NCI-H2029 (cell line): ENCODE measurements at places on chromosomes 6 and 20.

DNA sequence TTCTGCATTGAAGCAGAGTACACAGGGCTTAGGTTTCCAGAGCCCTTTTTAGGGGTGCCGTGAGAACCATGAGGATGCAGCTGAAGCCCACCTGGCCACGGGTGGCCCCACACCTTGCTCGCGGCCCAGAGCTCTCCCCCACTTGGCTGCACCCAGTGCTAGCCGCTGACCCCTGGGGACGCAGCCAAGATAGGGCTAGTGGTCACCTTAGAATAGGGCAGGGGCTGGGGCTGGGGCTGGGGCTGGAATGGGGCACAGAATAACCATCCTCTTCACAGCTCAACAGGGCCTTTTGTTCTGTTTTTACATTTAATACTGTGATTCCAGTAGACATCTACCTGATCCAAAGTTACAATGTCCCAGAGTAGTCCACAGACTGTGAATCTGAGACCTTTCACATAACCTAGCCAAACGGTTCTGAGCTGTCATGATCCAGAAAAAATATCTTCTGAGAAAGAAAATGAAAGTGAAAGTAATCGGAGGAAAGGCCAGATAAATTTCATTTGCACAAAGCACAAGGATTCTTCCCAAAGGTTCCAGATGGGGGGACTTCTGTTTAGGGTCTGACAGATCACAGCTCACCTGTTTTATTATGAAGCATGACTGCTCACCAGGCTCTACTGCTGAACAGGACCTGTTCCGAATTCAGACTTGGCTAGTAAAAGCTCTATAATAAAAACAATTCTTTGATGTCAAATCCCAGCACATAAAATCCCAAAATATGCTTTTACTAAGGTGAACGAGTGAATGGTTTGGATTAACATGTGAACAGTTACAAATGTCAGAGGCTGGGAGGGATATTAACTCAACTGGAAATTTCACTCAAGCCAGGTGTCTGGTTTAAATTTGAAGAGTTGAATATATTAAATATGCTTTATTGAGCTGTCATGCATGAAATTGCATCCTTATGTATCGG lies 401.9 kb downstream of the THBS2 start:
- DNase-seq = peak; percentile 38

DNA sequence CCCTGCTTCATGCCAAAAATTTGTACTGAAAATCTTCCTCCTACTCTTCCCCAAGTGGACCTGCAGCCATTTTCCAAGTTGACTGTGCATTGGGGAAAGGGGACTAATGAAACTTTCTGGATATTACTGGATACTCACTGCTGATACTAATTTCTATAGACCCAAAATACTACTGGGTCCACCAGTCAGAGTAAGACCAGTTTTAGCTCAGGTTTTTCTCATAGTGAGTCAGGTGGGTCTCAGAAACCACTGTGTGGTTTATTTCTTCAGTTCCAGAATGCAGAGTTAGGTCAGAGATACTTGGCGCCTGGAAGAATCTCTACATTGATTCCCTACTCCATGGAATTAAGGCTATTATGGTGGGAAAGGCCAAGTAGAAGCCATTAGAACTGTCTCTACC lies 274.8 kb upstream of the SYNCRIP start:
- DNase-seq = no peak

- no peak for DNase-seq
Measured at GRCh38 chr6:150418827-150419594, 50.2 kb downstream of the IYD start.

DNA sequence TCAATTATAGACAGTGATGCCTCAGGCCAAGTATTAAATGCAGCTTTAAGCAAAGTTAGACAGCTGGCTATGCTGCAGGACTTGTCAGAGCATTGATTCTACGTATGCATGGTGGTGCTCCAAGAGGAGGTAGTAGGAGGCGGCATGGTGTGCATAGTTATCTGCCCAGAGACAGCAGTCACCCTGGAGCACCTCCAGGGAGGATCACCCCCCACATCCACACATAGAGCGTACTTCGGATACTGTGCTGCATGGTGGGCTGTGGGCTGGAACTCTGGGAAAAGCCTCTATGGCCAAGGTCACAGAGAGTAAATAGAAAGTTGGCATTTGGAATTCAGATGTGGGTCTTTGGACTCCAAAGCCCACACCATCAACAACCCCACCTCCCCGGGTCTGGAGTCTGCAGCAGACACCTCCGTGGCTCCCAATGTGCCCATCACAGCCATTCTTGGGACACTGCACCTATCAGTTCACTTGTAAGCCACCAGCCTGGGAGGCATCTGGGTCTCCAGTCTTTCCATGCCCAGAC lies 64.5 kb upstream of the STX16 start:
- no peak for DNase-seq

DNA sequence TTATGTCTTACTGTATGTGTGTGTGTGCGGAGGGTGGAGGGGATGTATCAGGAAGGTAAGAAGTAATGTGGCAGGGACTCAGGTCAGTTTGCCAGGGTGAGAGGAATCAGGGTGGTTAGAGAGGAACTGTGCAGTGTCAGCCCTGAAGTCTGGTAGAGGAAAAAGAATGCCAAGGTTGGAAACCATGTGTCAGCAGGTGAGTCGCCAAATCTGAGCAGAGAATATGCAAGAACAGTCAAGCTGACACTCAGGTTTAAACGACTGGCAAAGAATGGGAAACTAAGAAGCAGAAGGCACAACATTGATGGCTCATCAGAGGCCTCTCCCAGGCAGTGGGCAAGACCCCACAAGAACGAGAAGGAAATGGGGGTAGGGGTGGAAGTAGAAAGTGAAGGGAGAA lies 107.5 kb upstream of the TBX18 start:
- DNase-seq = no peak

DNA sequence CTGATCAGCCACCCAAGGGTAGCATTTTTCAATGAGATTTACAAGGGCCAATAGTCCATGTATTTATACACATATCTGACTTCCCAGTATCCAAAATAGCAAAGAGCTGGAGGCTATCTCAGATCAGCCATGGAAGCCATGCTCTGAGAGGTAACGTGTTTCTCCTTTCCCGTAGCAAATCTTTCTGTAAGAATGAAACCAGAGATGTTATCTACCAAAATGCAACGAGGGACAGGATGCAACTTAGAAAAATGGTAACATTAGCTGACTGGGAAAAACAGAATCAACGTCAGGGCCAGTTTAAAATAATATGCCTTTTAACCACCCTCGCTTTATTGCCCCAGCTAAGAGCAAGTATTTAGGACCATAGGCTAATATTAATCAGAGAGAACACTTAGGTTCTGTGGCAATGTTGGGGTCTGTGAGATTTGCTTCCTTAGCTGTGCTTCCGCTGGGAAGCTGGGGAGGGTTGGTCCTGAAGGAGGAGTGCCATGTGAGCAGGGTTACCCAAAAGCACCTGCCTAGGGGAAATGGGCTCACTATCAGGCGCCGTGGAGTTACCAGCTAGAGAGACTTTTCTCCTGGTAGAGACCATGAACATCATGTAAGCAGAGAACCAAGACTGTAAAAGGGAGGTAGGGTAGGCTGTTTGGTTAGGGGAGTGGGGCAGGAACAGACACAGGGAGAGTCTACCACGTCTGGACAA lies 1.2 kb downstream of the ZNF831 start:
- no peak for DNase-seq

- DNase-seq = no peak
Measured at GRCh38 chr20:32962053-32962452, 42.2 kb downstream of the SUN5 start.

GRCh38 chr6:82875573-82876185 lies 190.0 kb downstream of the UBE3D start:
- no peak for DNase-seq

DNA sequence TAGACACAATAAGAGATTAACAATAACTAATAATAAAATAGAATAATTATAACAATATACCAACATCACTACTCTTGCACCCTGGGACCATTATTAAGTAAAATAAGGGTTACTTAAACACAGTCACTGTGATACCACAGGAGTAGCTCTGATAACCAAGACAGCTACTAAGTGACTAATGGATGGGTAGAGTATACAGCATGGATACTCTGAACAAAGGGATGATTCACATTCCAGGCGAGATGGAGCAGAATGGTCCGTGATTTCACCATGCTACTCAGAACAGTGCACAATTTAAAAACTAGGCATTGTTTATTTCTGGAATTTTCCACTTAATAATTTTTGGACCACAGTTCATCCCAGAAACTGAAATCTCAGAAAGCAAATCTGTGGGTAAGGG lies 80.0 kb upstream of the FUT9 start:
- no peak for DNase-seq

DNA sequence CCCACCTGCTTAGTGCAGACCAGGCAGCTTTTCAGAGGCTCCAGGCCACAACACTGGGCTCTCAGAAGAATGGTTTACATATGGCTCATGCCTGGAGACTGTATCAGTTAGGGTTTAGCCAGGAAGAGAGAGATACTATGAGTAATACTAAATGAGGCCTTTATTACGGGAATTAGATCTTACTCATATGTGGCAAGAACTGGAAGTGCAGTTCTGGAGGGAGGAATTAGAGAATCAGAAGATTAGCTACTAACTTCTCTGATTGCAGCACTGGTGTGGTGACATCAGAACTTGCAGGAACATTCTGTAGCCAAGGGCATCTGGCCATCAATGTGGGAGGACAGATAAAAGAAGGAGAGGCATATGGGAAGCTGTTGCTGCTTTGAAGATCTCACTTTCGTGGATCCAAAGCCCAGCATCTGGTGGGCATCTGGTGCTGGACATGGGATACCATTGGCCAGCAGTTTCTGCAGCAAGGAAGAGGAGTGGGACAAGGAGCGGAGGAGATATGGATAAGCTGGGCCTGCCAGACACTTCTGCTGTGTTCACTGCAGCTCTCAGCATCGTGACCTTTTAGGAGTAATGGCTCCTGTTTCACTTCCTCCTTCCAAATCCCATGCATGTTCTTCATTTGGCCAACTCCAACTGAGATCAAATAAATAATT lies 248.5 kb downstream of the BTBD3 start:
- DNase-seq = no peak

GRCh38 chr6:43843097-43843645 lies 73.2 kb downstream of the VEGFA start:
- DNase-seq = no peak

DNA sequence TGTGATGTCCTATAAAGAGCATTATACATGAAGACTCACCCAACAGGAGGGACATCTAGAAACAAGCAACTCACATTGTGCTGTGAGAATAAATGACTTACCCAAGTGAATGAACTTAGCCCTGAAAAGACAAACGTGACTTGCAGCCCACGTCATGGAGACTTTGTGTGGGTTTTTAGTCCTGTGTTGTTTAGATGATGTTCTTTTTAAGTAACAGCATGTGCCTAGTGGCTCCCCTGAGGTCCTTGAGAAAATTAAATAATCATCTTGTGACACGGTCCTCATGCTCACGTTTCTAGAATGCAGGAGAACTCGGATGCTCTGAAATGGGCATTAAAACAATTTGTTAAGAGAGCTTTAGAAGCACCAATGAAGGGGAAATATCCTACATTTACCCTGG lies 165.1 kb downstream of the SASH1 start:
- DNase-seq = no peak

GRCh38 chr6:129236001-129236517 lies 353.1 kb downstream of the LAMA2 start:
- DNase-seq = no peak

GRCh38 chr6:163600331-163600730 lies 185.8 kb downstream of the QKI start:
- no peak for DNase-seq

DNA sequence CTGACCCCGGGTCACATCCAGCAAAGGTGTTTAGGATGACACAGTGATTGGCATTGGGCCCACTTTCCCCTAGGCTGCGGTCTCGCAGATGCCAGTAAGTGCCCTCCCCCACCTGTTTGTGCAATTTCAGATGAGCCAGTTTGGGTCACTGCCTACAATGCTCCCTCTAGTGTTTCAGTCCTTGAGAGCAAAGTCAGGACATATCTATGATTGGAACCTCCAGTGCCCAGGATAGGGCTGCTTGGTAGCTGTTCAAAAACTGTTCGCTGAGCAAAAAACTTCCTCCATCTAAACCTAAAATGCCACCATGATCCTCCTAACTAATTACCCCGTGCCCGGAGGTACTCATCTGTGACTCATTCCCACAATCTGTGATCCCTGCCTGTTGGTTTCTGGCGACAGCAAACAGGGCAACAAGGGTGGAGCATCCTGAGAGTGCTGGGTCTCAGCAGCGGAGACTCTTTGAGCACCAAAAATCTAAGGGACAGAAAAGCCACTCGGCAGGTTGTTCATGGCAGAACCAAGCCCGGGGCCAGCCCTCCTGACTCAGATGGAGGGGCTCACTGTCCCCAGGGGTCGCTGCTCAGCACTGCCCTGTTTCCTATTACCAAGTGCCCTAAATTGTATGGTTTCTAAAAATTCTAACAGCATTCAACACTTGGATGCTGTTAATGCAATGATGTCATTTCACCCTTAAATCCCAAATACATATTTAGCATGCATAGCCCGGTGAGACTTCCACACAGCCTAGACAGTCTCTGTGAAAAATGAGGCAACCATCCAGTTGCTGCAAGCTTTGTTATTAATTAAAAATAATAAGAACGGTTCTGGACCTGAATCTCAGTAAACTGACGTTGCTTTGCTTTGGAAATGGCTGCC lies 5.0 kb downstream of the VSX1 start:
- peak; percentile 96 for DNase-seq

DNA sequence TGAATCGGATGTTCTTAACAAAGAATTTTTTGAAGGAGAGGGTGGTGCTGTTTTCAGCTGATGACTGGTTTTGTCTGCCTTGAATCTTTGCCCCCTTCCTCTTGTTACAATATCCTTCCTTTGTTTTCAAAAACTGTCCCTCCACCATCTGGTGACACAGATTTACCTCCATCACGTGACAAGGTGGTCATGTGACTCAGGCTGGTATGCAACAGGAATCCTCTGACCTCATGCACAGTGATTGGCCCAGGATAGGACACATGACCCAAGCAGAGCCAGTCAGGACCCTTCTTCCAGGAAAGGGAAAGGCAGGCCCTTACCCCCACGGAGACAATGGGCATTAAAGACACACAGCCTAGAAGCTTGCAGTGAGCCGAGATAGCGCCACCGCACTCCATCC lies 84.7 kb upstream of the MC3R start:
- DNase-seq = no peak
